ENCODE measurements at places on chromosomes 3 and 15.

DNA sequence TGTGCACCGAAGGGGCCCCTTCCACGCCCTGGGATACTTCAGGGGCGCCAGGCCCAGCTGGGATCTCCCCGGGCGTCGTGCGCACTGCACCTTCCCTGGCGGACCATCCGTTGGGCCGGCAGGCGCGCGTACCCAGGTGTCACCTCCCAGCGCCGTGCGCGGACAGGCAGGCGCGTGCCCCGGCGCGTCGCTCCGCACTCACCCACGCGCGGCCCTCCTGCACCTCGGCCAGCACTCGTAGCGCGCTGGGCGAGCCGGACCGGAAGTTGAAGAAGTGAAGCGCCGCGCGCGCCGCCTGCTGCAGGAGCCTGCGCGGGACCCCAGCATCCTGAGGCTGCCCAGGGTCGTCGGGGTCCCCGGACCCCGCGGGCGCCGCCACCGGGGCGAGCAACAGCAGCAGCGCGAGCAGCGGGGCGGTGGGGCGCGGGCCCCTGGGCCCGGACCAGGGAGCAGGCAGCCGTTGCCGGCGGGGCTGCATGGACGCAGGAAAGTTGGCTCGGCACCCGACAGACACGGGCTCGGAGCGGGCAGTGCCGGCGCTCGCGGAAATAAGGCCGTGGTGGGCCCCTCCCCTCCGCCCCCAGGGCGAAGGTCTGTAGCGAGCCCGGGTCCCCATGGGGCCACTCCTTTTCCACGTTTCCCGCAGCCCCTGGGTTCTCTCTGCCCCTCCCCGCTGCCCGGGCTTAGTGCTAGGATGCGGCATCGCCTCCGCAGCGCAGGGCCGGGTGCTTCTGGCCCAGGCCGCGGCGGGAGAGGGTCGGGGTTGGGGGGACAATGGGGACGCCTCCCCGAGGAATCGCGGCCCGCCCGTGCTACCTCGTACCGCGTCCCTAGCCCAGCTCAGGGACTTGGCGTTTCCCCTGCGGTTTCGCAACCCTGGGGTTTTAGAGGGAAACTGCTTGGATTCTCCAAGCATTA lies at the start of gene RARRES1:
TSS of gene RARRES1 (minus strand) at position 520 of the 918 bp plus-strand sequence. CDS start at position 478, 42 bp downstream.
- DNase-seq: peak; percentile 51

DNA sequence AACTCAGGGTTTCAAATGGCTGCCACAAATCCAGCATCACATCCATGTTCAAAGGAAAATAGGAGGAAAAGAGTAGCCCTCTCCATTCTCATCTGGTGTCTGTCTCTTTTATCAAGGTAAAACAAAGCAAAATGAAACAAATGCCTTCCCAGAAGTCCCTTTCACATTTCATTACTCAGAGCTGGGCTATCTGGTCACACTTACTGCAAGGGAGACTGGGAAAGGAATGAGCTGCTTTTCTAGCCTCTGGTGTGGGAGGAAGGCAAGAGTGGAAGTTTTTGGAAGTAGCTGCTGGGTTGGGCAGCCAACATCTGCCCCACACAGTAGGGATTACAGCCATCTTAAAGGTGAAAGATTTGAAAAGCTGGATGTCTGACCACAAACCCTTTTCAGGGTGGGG lies 51.8 kb downstream of the KLF15 start:
- no peak for DNase-seq

- DNase-seq: no peak
Measured at GRCh38 chr3:151265166-151265565, 13.2 kb downstream of the P2RY14 start.

- no peak for DNase-seq
Measured at GRCh38 chr3:152910211-152910610, 75.3 kb downstream of the P2RY1 start.

DNA sequence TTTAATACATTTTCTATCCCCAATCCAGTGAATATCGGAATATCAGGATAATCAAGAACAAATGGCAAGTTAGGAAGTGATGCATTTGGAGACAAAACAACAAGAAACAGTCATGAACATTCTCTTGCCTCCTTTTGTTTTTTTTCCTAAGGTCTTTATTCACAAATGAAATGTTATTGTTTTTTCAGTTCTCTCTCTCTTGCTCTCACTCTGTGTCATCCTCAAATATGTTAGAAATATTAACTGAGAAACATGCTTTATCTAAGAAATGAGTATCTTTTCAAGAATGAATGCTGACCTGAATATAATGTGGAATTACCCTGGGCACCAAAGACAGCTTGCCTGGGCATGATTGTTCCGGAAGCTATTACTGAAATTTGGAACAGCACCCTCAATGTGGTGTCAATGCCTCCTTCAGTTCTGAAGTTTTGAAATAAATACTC lies 51.3 kb downstream of the RBMS3 start:
- DNase-seq: no peak

- DNase-seq: no peak
Measured at GRCh38 chr3:32453346-32453745, 49.3 kb downstream of the CMTM6 start.

DNA sequence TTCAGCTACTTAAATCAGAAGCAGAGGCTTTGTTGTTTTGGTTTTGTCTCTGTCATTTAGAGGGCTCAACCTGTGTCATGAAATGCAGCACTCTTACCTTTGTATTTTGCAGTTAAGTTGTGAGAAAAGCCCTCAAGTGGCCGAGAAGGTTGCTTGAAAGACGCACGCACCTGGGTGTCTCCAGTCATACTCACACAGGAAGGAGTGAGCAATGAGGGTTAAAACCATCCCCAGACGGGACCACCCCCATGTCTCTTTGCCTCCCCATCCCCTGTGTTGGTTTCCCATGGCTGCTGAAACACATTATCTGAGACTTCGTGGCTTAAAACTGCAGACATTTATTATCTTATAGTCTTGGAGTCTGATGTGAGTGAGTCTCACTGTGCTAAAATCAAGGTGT lies 376.1 kb upstream of the CFAP20DC start:
- no peak for DNase-seq

DNA sequence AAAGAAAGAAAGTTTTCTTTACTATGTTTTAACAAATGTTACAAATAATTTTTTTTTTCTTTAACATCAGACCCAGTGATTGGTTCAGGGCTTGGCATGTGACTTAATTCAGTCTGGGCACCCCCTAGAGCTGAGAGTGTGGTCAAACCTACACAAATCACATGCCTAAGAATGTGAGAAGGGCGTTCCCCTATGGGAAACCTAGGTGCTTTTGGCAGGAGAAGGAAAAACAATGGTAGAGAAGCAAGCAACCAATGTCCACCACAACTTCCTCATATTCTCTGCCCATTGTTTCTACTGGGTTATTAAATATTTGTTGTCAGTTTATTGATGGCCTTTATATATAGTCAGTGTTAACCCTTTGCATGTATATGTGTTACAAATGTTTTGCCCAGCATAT lies 21.4 kb upstream of the PIAS1 start:
- no peak for DNase-seq

DNA sequence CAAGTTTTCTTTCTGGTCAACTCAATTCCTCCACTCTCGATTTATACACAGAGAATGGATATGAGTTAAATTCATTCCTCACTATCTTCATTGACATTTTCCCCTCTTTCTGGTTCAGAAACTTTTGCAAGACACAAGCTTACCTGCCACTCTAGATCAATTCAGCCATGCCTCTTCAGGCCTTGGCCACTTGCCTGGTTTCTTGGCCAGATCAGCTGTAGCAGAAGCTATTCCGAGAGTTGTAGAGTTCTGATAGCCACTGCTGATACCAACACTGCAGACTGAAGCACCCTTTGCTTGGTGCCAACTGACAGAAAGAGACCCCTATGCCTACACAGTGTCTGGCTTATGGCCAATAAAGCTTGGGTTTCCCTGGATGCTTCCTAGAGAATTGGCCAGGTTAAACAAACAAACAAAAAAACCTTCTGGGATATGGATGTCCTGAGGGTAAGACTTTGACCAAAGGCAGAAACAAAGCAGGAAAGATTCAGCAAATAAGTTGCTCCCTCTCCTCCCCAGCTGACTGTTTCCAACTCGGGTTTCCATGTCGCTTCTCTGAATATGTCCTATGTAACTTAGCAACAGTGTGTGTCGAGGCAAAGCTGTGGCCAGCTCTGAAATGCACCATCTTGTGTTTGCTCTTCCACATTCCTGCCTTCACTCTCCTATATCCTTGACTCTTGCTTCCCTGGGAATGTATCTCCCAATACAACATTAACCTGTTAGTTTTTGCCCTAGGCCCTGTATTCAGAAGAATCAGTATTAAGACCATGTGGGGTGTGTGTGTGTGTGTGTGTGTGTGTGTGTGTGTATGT lies 521.6 kb downstream of the EPHA3 start:
- DNase-seq: no peak

DNA sequence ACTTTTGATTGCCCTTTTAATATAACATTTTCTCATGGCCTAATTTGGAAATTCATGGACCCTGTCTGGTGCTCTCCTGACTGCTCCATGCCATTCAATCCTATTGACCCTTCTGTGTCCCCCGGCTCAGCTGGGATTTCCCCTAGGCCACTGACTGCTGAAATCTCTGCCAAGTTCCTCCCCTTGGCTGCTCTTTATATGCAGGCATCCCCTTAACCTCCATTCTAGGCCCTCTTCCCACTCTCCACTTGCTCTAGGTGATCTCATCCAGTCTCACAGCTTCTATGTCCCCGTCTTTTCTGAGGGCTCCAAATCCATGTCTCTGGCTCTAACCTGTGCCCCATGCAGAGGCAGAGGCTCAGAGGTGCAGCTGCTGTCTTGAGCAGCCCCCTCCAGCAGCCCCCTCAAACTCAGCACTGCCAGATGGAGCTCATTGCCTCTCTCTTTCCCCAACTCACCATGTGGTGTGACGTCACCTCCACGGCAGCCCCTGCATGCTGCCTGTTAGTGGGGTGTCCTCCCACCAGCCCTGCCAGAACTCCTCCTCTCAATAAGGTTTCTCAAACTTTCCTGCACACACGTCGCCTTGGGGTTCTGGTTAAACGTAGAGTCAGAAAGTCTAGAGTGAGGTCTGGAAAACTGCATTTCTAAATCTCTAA lies 6.6 kb downstream of the FSD2 start:
- no peak for DNase-seq

GRCh38 chr3:154135511-154136173 lies 14.5 kb downstream of the ARHGEF26 start:
- no peak for DNase-seq
